ENCODE measurements at places on chromosomes 3 and 15.
A peak's percentile ranks its signal among the peaks of the same experiment; 100 is the strongest.

GRCh38 chr15:29573197-29573838 is 248.9 kb downstream of the TJP1 start:
- no peak for DNase-seq
- no peaks in the 10 kb centered on the region for H3K4me1 ChIP-seq
- no peak overlapping the region for H3K27ac ChIP-seq
- no peak overlapping the region for H3K4me3 ChIP-seq

GRCh38 chr3:41710646-41711388 is 251.1 kb downstream of the ULK4 start:
- H3K27me3 ChIP-seq, result no peaks in the 10 kb centered on the region
- H3K27ac ChIP-seq, result no peak overlapping the region
- no peak for DNase-seq

GRCh38 chr3:122679882-122680474 is 661 bp upstream of the PARP14 start:
- H3K27me3 ChIP-seq, result no peaks in the 10 kb centered on the region
- no peak for DNase-seq
- H3K27ac ChIP-seq, result peak overlapping the region; percentile 93
- H3K4me3 ChIP-seq, result peak overlapping the region; percentile 92
- peaks cover 2% of the 10 kb centered on the region for H3K36me3 ChIP-seq

DNA sequence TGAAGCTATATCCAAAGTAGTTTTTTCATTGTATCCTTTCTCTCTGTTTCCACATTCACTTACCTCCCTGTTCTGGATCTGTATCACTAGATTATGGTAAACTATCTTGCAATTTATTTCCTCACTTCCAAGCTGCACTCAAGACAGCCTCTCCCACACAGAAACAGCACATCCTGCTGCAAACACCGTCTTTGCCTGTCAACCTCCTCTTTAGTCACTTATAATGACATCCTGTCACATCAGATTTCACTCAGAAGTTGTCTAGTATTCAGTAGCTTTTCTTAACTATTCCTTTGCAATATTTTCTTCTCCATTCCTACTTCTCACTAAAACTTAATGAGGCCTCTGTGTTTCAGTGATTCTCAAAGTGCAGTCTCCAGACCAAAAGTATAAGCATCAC is 490.8 kb downstream of the IGSF11 start:
- no peak overlapping the region for H3K4me3 ChIP-seq
- H3K36me3 ChIP-seq, result no peaks in the 10 kb centered on the region
- H3K27me3 ChIP-seq, result no peaks in the 10 kb centered on the region
- H3K27ac ChIP-seq, result no peak overlapping the region
- no peaks in the 10 kb centered on the region for H3K4me1 ChIP-seq

- no peak overlapping the region for H3K4me3 ChIP-seq
- H3K4me1 ChIP-seq, result no peaks in the 10 kb centered on the region
- H3K27me3 ChIP-seq, result no peaks in the 10 kb centered on the region
- H3K27ac ChIP-seq, result no peak overlapping the region
- no peak for DNase-seq
Measured at GRCh38 chr3:56124546-56124945, 343.7 kb downstream of the ERC2 start.

DNA sequence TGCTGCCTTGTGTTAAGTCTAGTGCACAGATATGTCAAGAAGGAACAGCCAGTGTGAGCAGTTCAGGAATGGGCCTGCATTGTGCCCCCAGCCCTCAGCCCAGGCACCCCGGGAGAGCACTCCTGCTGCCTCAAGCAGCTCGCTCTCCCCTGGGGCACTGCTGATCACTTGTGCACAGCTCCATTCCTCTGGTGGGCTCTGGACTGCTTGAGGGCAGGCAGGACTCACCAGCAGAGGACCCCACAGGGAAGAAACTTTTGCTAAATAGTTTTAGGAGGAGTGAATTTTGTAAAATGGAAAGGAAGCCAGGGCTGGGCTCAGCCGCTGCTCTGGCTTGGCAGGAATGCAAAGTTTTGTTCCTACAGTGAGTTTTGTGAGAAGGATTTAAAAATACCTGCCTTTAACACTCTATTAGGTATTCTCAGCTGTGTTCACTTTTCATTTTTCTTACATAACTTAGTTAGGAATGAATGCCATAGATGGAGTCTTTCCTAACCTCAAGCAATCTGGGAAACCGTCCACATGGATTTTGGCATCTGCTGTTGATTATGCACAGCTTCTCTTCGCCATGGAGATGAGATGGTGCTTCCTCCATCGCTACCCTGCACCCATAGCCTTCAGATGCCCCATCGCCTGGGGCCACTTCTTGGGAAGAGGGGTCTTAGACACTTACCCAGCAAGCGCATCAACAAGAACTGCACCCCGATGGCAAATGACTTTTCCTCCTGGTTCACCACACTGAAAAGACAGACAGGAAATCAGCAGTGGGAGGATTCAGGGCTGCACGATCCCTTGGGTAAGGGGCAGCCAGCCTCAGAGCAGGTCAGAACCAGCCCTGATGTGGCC is 42.3 kb upstream of the RAB6B start:
- no peaks in the 10 kb centered on the region for H3K4me1 ChIP-seq
- DNase-seq, result no peak
- H3K36me3 ChIP-seq, result no peaks in the 10 kb centered on the region

DNA sequence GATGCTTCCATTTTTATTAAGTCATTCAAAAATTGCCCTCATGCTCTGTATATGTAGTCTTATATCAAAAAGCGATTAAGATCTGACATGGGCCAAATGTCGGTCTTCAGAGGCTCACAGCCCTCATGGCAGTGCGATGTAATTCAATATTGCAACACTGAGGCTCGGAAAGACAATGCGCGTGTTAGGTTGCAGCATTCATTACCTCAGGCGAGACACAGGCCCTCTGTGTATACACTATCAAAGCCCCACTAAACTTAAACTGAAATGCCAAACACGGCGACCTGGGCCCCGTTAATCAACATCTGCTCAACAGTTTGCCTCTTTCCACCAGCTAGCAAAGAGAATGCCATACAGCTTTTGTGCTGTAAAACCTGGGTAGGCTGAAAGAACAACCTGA is 413.4 kb downstream of the ERC2 start:
- no peaks in the 10 kb centered on the region for H3K36me3 ChIP-seq
- H3K27ac ChIP-seq, result no peak overlapping the region
- H3K4me1 ChIP-seq, result no peaks in the 10 kb centered on the region
- no peak overlapping the region for H3K4me3 ChIP-seq
- DNase-seq, result no peak

GRCh38 chr3:165212580-165212979 is 16.4 kb upstream of the SLITRK3 start:
- no peaks in the 10 kb centered on the region for H3K4me1 ChIP-seq
- no peaks in the 10 kb centered on the region for H3K36me3 ChIP-seq
- H3K27ac ChIP-seq, result no peak overlapping the region
- no peak for DNase-seq
- H3K4me3 ChIP-seq, result no peak overlapping the region
- H3K27me3 ChIP-seq, result no peaks in the 10 kb centered on the region

DNA sequence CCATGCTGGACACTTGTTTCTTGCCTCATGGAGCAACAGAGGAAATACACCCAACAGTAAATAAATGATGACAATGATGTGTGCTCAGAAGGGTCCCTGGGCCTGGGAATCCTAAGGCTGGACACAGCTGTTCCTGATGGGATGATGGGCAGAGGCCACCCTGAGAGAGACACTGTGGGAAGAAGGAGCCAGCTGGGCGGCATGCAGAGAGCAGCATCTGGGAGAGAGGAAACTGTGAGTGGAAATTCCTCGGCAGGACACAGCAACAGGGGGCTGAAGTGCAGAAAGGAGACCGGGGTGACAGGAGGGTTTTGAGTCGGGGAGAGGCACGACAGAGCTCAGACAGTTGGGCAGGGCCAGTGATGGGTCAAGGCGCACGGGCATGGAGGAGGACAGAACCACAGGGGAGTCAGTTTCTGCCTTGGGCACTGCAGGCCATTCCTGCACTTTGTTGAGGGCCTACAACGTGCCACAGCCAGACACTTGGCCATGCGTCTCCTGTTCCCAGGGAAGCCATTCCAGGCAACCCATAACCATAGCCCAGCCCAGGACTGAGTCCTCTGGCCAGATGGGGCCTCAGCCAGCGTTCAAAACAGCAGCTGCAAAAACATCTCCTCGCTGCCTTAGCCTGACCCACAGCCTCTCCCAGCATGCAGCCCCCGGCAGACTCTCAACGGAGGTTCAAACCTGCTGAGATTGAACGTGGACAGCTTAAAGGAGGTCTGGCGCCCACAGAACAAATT is 36.7 kb upstream of the SLC6A1 start:
- no peaks in the 10 kb centered on the region for H3K27me3 ChIP-seq
- H3K4me3 ChIP-seq, result no peak overlapping the region
- H3K36me3 ChIP-seq, result no peaks in the 10 kb centered on the region
- H3K4me1 ChIP-seq, result no peaks in the 10 kb centered on the region
- DNase-seq, result no peak
- H3K27ac ChIP-seq, result no peak overlapping the region

GRCh38 chr3:143171141-143171980 is 51.8 kb downstream of the CHST2 start:
- no peaks in the 10 kb centered on the region for H3K27me3 ChIP-seq
- peaks cover 68% of the 10 kb centered on the region for H3K4me1 ChIP-seq
- H3K4me3 ChIP-seq, result peak overlapping the region; percentile 12
- DNase-seq, result no peak
- no peaks in the 10 kb centered on the region for H3K36me3 ChIP-seq

DNA sequence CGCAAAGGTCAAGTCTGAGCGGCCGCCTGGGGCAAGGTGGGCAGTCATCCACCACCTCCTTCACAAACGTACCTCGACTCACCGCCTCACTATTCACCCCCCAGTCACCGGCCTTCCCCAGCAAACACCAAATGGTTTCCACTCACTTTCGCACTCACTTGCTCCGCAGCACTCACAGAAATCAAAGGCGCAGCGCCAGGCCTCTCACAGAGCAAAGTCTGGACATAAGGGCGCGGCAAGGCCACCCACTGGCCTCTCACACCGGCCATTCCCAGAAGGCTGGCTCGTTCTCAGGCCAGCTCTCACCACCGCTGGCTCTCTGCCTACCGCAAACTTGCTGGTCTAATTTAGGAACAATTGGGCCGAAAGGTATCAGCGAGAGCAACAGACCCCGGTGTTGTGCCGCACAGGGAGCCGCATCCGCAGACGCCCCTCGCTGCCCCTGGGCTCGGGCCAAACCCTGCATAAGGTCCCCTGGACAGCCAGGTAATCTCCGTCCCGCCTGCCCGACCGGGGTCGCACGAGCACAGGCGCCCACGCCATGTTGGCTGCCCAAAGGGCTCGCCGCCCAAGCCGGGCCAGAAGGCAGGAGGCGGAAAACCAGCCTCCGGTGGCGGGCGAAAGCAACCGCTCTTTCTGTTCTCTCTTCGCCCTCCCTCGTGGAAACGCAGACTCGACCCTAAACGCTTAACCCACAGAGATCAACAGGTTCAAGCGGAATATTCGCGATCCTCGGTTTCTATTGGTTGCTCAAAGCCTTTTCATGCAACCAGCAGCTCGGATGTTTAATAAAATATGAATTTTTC is 2.9 kb downstream of the SHOX2 start:
- peaks cover 31% of the 10 kb centered on the region for H3K4me1 ChIP-seq
- no peaks in the 10 kb centered on the region for H3K36me3 ChIP-seq
- H3K4me3 ChIP-seq, result no peak overlapping the region
- no peak overlapping the region for H3K27ac ChIP-seq

- H3K36me3 ChIP-seq, result no peaks in the 10 kb centered on the region
- no peaks in the 10 kb centered on the region for H3K27me3 ChIP-seq
- H3K4me1 ChIP-seq, result no peaks in the 10 kb centered on the region
- H3K4me3 ChIP-seq, result no peak overlapping the region
Measured at GRCh38 chr3:170692720-170693119, 106.8 kb upstream of the SLC7A14 start.

- H3K27ac ChIP-seq, result no peak overlapping the region
- H3K4me1 ChIP-seq, result no peaks in the 10 kb centered on the region
- no peak for DNase-seq
Measured at GRCh38 chr3:52544937-52545336, 8.5 kb downstream of the UQCC5 start.

DNA sequence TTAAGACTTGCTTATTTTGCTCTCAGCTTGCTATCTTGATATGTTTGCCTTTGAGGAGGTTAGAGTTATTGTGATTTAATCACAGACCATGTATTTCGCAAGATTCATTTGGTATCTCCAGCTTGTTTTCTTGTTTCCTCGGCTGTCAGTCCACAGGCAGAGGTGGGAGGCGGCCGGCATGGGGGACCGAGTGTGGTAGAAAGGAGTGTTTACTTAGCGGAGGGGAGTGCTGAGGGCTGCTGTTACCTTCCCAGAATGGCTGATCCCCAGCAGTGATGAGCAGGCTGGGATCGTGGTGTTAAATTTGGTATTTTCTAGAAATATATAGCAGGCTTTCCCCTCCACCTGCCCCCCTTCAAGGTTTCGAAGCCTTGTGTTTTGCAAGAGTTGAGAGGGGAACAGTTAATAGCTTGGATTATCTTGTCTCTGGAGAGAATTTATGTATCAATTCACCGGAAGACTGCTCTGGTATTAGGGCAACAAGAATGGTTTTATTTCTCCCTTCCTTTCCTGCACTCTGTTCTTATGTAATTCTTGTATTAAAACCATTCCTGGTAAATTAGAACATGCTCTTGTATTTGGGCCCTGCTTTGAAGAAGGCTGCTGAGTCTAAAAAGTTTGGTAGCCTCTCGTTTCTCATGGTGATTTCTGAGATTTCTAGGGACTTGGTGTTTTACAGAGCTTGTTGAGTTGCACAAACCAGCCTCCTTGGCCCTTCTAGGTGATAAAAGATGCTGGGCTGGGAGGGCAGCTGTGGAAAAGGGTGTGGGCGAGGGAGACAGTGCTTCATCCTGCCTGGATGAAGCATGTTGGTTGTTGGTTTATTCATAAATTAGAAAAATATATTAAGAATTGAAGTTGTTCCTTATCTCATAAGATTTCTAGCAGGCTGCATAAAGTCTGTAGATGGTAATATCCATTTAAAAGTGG is 151.4 kb downstream of the IGF1R start:
- H3K4me1 ChIP-seq, result peaks cover 31% of the 10 kb centered on the region
- no peaks in the 10 kb centered on the region for H3K27me3 ChIP-seq
- no peak overlapping the region for H3K4me3 ChIP-seq

DNA sequence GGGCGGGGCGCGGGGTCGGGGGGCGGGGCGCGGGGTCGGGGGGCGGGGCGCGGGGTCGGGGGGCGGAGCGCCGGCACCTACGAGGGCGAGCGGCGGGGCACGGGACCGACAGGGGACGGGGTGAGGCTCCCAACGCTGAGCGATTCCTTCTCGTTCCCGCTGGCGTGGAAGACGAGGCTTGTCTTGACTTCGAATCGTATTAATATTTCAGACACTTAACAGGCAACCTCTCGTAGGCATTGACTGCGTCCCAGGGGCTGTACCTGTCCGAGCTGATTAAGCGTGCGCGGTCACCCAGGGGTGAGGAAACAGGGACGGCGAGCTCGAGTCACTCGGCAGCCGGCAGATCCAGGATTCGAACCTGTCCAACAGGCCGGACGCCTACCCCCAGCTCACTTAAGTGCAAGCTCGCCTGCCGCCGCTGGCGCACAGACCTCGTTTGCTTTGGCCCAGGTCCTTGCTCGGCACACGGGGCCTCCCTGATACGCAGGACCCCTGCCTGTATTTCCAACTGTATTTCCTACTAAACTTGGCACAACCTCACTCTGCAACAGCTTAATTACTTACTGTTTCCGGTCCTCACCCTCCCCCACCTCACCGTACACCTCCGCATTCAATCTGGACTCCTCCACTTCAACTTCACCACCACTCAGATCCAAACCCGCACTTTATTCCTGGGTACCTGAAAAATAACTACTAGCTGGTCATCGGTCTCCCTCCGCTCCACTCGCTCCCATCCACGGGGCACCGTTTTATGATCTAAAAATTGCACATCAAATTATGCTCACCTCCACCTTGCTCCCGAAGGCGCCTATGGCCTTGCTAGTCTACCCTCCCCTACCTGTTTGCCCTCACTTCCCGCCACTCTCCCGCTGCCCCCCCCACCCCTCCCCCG is 722 bp upstream of the ZXDC start:
- H3K4me3 ChIP-seq, result peak overlapping the region; percentile 82
- peaks cover 2% of the 10 kb centered on the region for H3K36me3 ChIP-seq
- H3K27me3 ChIP-seq, result no peaks in the 10 kb centered on the region
- peak overlapping the region; percentile 18 for H3K27ac ChIP-seq
- DNase-seq, result no peak

Measured in CD8-positive, alpha-beta memory T cell (primary cell).